ENCODE measurements at places on chromosomes 11 and 22.

GRCh38 chr11:64799623-64800302 is 3.3 kb downstream of the MAP4K2 start:
- no peak for DNase-seq

DNA sequence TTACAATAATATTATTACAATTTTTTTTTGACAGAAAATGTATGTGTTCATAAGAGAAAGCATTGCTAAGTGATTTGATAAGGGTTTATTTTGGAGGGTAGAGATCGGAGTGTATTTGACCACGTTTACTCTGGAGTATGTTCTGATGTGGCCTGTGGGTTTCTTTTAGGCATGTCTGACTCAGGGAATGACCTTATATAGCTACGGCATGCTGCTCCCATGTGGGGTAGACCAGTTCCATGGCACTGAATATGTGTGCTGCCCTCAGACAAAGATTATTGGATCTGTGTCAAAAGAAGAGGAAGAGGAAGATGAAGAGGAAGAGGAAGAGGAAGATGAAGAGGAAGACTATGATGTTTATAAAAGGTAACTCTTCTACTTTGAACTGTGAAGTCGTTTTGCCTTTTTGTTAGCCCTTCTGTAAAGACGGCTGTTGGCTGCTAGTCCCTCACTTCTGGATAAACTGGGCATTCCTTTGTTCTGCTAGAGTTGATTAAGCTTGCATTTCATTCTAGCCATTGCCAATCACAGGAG is 38.1 kb upstream of the ST14 start:
- no peak for DNase-seq

DNA sequence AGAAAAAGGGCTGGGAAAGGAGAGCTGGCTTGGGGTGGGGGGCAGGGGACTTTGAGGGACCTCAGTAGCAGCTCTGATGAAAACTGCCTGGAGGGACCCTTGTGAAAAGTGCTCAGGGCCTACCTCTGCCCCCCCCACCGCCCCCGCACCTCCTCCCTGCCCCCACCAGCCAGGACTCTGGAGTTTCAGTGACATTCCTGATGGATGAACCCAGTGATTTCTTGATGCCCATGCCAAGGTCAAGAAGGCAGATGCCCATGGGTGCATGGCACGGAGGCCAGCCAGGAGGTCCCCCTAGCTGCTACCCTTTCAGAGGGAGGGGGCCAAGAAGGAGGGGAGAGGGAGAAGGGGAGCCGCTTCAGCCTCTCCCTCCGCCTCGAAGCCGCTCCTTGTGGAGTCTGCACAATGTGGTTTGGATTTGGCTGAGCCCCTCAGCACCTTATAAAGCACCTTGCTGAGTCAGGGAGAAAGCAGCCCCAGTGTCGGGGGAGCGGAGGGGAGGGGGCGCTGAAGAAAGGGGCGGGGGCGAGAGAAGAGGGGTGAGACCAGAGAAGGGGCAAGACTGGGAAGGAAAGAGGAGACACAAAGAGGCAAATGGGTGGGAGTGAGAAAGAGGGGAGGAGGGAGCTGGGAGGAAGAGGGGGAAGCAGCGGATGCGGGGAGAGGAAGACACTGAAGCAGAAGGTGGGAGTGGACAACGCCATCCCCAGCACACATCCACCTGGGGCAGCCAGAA is 2.1 kb upstream of the CLCF1 start:
- no peak for DNase-seq

- DNase-seq = no peak
These were observed 16.3 kb upstream of the TMEM41B start for GRCh38 chr11:9330387-9331384.

All from sciatic nerve (tissue), 2 donors.